HS-5 (cell line): ENCODE measurements at places on chromosomes 5 and 9.
A peak's percentile ranks its signal among the peaks of the same experiment; 100 is the strongest.

DNA sequence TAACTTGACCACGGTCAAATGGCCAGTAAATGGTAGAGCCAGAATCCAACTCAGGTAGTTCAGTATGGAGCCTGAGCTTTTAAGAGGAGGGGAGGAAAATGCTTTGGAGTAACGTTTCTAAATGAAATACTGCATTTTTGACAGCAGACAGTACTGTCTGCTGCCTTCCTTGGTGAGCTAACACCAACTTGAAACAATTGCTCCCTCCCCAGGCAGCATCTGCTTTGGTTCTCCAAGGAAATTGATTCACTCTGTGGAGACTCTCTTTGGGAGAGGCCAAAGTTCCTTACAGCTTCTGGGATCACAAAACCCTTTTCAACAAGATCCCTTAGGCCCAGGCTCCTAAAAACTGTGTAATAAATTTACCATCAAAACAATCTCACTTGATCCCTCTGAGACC is 75.2 kb upstream of the SSBP2 start:
- no peak for DNase-seq

DNA sequence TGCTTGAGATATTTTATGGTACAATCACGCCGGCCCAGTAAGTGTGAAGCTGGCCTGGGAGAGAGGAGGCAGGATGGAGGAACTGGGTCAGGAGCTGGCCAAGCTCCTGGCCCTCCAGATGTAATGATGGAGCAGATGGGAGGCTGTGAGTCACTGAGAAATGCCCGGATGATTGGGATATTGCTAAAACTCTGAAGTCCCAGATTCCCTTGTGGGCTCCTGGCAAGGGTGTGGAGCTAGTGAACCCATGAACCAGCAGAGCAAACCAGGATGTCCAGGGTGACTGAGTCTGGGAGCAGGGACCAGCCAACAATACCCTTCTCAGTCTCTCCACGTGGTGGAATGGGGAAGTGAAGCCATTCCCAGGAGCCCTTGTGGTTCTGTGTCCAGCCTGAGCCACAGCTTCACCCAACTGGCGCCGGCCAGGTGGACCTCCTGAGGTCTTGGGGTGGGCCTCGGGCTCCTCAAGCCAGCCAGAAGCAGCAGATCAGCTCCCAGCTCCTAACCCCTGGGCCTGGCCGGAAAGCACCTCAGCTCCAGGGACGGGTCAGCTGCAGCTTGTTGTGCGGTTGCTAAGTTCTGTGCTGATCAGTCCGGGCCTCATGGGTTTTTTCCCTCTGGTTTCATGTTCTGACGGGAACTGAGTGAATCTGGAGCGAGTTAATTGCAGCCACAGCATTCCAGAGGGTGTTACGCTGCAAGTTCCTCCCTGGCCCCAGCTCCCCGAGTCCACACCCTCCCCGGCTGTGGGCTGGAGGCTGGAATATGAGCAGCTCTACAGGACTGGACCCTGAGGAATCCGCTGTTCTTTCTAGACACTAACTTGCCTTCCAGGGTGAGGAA is 37.6 kb downstream of the DUSP1 start:
- peak; percentile 97 for DNase-seq

DNA sequence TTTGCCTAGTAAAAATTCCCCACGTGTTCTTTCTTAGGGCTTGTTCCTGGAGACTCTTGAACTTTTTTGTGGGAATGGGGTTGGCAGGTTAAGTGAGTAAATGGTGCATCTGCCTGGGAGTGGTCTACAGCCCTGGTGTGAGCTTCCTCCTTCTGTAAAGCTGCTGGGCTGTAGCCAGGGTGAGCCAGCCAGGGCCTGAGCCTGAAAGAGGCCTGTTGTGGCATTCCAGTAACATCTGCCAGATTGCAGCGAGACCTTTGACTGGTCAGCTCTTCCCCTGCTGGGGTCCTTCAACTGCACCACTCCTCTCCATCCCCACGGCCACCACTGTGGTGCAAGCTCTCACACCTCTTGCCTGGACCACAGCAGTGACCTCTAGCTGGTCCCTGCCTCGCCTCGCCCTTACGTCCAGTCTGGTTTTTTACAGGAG is 47.5 kb downstream of the SLC22A5 start:
- no peak for DNase-seq

DNA sequence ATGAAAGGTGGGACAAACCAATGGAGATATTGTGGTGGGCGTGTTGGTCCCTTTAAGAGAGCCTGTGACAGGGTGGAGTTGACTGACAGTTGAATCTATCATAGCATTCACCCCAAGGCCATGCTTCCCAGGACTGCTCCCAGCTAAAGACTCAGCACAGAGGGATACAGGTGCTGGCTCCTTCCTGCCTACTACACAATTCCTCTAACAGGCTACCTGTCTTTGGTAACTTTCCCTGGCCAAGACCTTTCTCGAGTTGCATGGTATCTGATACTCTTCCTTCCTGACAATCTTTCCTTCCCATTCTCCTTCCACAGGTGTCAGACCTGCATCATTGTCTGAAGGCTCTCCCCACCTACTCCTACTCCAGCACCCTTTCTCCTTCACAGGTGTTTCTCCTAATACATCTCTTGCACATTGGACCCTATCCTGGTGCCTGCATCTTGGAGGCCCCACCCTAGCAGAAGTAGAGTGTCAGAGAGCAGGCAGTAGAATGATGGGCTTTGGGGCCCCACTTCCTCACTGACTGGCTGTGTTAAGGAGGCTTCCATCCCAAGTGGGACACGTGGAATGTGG is 120.7 kb upstream of the ALDH1B1 start:
- no peak for DNase-seq

GRCh38 chr5:113212244-113212920 is 222.4 kb downstream of the TSSK1B start:
- DNase-seq = no peak

DNA sequence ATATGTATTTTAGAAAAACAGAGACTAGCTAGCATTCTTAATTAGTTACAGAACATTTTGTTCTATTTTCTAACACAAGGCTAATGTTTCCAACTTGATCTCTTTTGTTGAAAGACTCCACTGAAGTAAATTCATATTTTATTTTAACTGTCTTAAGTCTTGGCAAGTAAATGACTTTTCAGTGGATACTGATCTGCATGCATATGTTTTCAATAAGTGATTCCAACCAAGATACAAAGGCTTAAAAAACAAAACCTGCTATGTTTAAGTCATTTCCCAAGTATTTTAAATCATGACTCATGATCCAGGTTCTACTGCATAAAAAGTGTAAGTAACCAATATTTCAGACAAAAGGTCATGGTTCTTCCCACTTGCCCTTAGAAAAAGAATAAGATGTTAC is 5.7 kb downstream of the CDO1 start:
- DNase-seq = peak; percentile 61

- peak; percentile 97 for DNase-seq
These were observed 62.3 kb upstream of the ZFR start for GRCh38 chr5:32506799-32507198.

DNA sequence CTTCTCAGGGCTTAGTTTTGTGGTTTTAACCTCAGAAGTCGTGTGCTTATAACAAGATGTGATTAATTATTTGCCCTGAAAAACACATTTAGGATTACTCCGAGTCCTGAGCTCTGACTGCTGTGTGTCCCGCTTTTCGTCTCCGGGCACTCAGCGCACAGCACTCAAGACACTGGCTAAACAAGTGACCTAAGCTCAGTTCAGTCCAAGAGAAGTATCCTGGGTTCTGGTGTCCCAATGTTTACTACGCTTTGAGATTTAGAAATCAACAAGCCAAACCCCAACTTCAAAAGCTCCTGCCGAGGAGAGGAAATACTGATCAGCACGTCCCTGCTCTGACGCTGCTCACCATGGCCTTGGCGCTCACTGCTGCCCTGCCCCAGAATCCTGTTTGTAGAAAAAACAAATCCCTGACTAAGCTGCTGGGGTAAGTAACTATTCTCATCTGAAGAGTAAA is 53.2 kb downstream of the IPPK start:
- DNase-seq = no peak

- DNase-seq = no peak
These were observed 86.9 kb upstream of the C9orf72 start for GRCh38 chr9:27660148-27660547.

- no peak for DNase-seq
These were observed 198.9 kb downstream of the FANCC start for GRCh38 chr9:95118596-95118995.

- DNase-seq = no peak
These were observed 70.2 kb upstream of the PLEKHG4B start for GRCh38 chr5:21654-22233.

DNA sequence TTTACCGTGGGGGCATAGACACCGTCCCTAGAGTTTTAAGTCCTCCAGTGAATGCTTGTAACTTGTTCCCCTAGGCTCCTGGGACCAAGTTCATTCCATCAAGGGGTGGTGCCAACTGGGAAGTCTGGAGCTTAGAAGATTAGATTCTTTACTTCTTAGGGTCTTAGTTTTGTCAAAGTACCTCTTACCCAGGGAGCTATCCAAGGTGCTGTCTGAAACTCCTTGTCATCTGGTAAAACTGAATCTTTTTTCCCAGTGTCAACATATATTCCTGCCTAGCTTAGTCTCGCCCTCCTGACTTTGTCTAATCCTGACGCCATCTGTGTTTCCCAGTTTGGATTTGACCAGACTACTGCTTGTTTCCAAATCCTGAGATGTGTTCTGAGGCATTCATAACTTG is 41.6 kb downstream of the MAMDC2 start:
- no peak for DNase-seq

- DNase-seq = no peak
These were observed 358.7 kb upstream of the ITGA1 start for GRCh38 chr5:52428977-52429489.

GRCh38 chr9:35341021-35341420 is 148.9 kb upstream of the RUSC2 start:
- DNase-seq = no peak

DNA sequence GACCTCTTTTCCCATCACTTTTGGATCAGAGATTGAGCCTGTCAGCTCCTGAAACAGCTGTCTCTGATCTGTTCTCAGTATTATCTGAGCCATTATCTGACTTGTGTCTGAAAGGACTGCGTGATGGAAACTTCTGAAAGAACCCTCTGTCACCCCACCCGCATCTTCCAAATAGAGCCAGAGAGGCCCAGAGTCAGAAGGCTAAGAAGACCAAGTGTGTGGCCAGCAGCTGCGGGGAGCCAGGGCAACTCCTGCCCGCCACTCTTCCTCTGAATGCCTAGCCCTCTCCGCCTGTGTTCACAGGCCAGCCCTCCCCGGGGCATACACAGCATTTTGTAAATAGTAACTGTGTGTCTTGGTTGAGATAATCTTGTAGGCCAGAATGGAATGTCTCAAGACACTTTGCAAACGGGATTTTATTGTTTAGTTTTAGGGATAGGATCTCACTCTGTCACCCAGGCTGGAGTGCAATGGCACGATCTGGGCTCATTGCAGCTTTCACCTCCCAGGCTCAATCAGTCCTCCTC is 92.7 kb downstream of the AOPEP start:
- no peak for DNase-seq

GRCh38 chr5:78127875-78128274 is 166.6 kb downstream of the AP3B1 start:
- DNase-seq = no peak

- DNase-seq = no peak
These were observed 170.2 kb upstream of the POU5F2 start for GRCh38 chr5:93911609-93912008.

GRCh38 chr5:50730336-50730735 is 63.9 kb downstream of the PARP8 start:
- no peak for DNase-seq

DNA sequence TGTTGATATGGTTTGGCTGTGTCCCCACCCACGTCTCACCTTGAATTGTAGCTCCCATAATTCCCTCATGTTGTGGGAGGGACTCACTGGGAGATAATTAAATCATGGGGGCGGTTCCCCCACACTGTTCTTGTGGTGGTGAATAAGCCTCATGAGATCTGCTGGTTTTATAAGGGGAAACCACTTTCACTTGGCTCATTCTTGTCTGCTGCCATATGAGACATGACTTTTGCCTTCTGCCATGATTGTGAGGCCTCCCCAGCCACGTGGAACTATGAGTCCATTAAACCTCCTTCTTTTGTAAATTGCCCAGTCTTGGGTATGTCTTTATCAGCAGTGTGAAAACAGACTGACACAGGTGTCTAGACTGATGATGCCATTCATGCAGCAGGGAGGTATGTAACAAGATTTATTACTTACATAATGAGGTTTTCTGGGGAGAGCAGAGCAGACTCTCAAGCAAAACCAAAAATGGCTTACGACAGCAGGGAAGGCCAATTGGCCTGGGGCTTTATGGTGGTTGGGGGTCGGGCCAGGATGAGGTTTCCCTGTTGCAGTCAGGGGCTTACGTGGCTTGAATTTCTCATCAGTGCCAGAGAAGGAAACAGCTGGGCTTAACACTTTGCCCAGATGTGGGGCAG is 9.5 kb upstream of the COMMD10 start:
- no peak for DNase-seq

DNA sequence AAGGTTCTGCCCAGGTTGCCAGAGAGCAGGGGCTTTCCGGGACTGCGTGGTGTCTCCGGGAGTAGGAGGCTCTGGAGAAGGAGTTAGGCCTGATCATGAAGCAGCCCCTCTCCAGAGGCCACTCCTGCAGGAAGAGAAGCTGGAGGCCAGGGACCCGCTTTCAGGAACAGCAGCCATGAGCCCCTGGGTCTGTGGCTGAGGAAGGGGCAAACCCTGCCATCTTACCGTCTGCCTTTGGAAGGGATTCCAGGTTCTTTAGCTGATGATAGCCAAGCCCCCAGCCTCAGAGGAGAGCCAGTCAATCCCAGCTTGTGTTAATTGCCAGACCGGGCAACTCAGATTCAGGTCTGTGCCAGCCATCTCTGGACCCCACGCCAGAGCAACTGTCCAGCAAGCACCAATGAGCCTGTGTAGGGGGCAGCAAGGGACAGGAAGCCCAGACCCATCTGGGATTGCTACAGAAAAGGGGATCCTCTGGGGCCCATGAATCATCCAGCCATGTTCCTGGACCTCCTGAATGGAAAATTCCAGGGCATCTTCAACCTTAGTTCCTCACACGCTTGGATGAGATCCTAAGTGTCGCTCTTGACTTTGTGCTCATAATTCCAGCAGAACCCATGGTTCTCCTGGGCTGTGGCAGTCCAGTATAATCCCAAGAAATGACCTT is 42.7 kb upstream of the MVB12B start:
- no peak for DNase-seq
